ENCODE measurements at places on chromosomes 1 and 21.
A peak's percentile ranks its signal among the peaks of the same experiment; 100 is the strongest.

- DNase-seq = no peak
These were observed 39.4 kb downstream of the GNG4 start for GRCh38 chr1:235610157-235610556.

DNA sequence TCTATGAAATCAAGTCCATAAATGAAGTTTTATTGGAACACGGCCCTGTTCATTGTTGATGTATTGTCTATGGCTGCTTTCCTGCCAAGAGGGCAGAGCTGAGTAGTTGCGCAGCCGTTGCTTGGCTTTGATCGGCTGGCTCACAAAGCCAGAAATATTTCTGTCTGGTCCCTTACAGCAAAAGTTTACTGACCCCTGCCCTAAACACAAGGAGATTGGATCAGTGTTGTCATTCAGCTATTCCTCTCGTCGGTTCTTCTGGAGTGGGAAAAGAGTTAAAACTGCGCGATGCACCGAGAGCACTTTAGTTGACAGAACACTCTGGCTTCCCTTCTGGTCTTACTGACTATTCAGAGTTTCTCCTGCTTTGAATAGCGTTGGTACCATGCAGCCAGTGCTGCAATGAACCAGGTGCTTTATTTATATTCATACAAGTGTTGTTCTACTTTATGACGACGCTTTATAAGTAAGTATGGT, 868 bp downstream of the ZBTB40 start:
- DNase-seq = no peak

DNA sequence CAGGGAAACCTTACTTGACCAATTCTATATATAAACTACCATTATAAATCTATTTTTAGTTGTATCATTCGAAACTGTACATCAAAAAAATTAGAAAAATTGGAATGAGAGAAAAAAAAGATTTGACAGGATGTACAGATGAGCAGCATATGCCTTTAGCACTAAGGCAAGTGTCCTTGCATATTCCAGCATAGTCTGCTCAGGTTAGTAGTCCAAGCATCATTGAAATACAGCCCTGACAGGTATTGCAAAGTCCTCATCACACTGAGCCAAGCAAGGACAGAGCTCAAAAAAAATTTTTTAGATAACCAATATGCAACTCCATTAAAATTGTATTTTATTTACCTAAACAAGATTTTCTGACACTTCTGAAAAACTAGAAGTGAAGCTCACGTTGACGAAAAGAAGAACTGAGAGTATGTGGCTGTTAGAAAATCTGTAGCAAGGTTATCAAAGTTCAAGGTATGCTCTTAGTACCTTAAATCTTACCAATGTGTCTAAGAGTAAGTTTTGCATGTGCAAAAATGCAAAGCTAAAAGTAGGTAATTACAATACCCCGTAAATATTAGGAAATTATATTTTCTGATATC, 465.6 kb upstream of the ADGRL4 start:
- no peak for DNase-seq

DNA sequence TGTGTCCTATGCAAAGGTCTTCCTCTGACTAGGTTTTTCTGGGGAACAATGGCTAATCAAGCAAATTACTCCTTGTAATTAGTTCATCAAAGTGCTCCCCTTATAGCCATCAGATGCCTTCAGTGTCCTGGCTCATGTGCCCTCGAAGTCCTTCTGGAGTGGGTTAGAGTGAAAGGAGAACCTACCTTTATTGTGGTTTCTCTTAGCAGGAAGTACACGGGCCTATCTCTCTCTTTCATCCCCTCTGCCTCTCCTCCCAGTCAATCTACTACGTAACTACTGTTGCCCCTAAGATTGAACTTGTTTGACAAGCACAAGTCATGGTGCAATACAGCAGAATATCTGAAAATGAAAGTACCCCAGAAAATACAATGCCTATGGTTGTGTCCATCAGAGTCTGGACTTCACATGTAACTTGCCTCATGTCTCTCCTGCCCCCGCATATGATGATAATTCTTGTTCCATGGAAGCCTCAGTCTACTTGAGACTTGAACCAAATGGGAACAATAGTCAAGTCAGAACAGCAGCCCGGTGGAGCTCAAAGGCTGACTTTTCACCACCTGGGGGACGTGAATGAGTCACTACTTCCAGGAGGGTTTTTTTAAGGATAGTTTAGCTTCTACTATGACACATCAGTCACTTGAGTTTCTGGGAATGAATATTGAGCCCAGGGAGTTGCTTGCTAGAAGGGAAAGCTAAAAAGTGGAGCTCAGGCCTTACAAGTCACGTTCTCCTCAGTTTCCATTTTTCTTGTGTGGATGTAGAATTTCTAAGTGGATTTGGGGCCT, 243.6 kb downstream of the TNR start:
- DNase-seq = no peak

DNA sequence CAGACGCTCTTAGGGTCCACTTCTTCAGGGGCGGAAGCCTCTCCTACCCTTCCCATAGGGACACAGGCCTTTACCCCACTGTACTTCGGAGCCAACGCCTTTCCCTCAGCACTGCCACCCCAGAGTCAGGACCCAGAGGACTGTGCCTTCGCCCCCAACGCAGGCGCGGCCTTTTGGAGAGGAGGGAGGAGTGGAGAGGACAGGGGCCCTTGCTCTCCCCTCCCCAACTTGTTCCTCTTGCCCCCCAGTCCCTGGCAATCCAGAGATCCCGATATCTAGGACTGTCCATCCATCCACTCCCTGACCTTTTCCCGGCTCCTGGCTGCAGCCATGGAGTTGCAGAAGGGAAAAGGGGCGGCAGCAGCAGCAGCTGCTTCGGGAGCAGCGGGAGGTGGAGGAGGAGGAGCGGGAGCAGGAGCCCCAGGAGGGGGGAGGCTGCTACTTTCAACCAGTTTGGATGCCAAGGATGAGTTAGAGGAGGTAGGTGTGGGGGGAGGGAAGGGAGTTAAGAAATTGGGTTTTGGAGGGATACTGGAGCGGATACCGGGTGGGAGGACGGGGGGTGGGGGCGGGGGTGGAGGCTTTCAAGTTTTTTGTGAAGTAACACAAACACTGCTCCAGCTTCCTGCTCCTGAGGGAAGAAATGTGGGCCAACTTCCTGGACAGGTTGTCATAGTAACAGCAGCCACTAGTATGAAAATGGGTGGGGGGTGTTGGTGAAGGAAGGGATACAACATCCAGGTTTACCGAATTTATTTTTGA, 636 bp downstream of the INTS3 start:
- DNase-seq = no peak

GRCh38 chr21:33021150-33021549, 4.6 kb upstream of the OLIG2 start:
- no peak for DNase-seq

GRCh38 chr1:7886405-7886745, 33.5 kb upstream of the UTS2 start:
- DNase-seq = peak; percentile 81

DNA sequence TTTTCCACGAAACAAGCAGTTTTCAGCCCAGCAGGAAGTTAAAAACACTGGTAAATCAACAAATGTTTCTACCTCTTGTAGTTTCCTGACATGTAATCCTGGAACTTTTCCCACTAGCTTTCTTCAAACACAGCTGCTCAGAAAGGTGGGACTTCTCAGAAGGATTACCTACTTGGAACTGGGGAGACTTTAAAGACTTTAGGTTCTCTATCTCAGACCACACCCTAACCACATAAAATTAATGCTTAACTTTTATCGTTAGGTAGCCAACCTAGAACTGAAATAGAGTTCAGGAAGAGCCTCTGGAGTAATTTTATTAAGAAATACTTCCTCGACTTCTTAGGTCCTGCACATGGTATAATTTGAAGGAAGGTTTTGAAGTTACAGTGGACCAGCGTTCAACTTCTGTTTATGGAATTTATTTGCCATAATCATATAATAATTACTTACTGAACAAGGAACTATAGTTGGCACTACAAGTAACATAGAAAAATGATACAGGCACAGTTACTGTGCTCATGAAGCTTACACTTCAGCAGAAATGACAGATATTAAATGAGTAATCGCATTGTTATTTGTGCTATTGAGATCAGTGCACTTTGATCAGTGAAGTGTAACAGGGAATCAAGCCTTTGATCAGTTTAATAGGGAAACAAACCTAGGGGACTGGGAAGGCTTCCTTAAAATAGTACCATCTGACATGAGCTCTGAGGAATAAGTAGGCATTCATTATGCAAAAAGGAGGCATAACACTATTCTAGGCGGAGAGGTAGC, at the start of gene BCL2L15:
Gene BCL2L15 (minus strand): TSS at position 180 of the 774 bp plus-strand sequence. CDS start 206 bp downstream, outside the sequence.
- no peak for DNase-seq

Measured in NCI-H1436 (cell line).